ENCODE measurements at places on chromosomes 4 and X. TPM values are rescaled to one million over a fixed set of nuclear protein-coding genes. Genes with fewer than 3 reads are reported as not detected.
A peak's percentile ranks its signal among the peaks of the same experiment; 100 is the strongest.

- no peaks in the 10 kb centered on the region for H3K4me1 ChIP-seq
- no peak overlapping the region for H3K4me3 ChIP-seq
- H3K36me3 ChIP-seq, result no peaks in the 10 kb centered on the region
These were observed 1639.0 kb upstream of the IGFBP7 start for GRCh38 chr4:58749206-58749605.

Gene NXF2
- total RNA-seq, result not detected

Gene OPN1MW2
- total RNA-seq, result not detected

Gene CACNA1F
- total RNA-seq, result not detected

- no peak for DNase-seq
- H3K4me1 ChIP-seq, result no peaks in the 10 kb centered on the region
- H3K27ac ChIP-seq, result no peak overlapping the region
- H3K27me3 ChIP-seq, result peaks cover 44% of the 10 kb centered on the region
These were observed 360.5 kb downstream of the MID1IP1 start for GRCh38 chrX:39161611-39162255.

- H3K27me3 ChIP-seq, result no peaks in the 10 kb centered on the region
- no peak overlapping the region for H3K4me3 ChIP-seq
- DNase-seq, result no peak
- H3K36me3 ChIP-seq, result no peaks in the 10 kb centered on the region
These were observed 710.6 kb upstream of the DIAPH2 start for GRCh38 chrX:95974096-95974470.

DNA sequence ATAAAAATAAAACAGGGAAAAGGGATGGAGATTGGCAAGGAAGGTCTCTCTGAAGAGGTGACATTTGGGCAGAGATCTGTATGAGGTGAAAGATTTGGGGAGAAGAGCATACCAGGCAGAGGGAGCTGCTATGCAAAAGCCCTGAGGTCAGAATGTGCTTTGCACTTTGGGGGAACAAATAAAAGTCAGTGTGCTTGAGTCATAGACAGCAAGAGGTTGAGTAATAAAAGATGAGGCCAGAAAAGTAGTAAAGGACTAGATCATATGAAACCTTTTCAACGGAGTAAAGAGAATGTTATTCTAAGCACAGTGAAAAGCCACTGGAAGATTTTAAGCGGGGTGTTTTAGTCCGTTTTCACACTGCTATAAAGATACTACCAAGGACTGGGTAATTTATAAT lies 76.5 kb upstream of the TEX13A start:
- H3K4me3 ChIP-seq, result no peak overlapping the region
- no peak for DNase-seq
- no peaks in the 10 kb centered on the region for H3K4me1 ChIP-seq
- no peaks in the 10 kb centered on the region for H3K36me3 ChIP-seq
- H3K27ac ChIP-seq, result no peak overlapping the region

GRCh38 chr4:32429151-32429550 lies 1709.0 kb downstream of the PCDH7 start:
- no peaks in the 10 kb centered on the region for H3K27me3 ChIP-seq
- H3K4me1 ChIP-seq, result no peaks in the 10 kb centered on the region
- H3K4me3 ChIP-seq, result no peak overlapping the region
- H3K36me3 ChIP-seq, result no peaks in the 10 kb centered on the region

- H3K4me1 ChIP-seq, result peaks cover 14% of the 10 kb centered on the region
- no peaks in the 10 kb centered on the region for H3K27me3 ChIP-seq
- H3K36me3 ChIP-seq, result no peaks in the 10 kb centered on the region
- H3K4me3 ChIP-seq, result no peak overlapping the region
- no peak for DNase-seq
- no peak overlapping the region for H3K27ac ChIP-seq
These were observed 63.3 kb downstream of the TBC1D14 start for GRCh38 chr4:6972911-6973310.

Gene ADAMTS3
- 2.5 TPM for total RNA-seq

DNA sequence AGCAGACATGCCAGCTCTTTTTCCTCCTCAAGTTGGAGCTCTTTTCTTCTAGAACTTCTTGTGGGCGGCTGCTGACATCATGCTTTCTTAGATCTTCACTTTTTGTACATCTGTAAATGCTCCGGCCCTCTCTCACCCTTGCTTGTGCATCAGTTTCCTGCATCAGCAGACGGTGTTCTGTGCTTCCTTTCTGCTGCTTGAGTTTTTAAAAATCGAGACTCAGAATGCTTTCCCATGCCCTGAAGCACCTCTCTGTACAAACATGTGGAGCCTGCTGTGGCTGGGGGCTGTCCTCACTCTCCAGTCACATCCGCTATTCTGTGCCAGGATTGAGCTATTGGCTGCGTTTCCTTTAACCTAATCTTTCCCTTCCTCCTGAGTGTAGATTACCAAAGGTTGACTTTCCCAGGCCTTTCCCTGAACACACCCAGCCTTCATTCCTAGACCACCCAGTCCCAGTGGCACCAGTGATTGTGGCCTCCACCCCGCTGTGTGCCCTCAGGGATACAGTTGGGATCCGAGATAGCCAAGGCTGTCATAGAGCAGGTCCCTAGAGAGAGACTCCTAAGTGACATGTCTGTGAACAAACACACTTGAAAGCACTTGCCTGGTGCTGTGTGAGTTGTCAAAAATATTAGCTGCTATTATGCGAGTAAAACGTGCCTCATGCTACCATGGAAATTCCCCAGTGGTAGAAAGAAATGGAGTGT lies 41.9 kb downstream of the TNIP2 start:
- H3K27me3 ChIP-seq, result no peaks in the 10 kb centered on the region
- DNase-seq, result no peak
- H3K4me3 ChIP-seq, result no peak overlapping the region
- no peak overlapping the region for H3K27ac ChIP-seq

Gene USP17L5
- total RNA-seq, result not detected

GRCh38 chr4:2303686-2304320 lies 41.9 kb upstream of the MXD4 start:
- H3K4me1 ChIP-seq, result no peaks in the 10 kb centered on the region
- H3K27ac ChIP-seq, result no peak overlapping the region
- no peaks in the 10 kb centered on the region for H3K27me3 ChIP-seq
- H3K4me3 ChIP-seq, result no peak overlapping the region
- no peaks in the 10 kb centered on the region for H3K36me3 ChIP-seq

DNA sequence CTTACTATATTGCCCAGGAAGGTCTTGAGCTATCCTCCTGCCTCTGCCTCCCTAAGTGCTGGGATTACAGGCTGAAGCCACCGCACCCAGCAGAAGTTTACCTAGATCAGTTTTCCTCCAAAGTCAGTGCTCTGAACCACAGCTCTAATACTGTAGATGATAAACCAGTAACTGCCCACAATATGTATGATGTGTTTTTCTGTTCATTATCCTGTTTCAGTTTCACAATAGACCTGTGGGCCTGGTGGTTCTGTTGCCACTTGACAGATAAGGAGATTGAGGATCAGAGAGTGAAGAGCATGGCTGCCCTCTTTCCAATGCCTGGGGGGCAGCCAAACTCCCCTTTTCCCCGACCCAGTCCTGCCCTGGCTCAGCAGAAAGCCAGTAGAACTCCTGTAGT lies 87.0 kb downstream of the EFNB1 start:
- no peak for DNase-seq
- no peak overlapping the region for H3K27ac ChIP-seq
- H3K4me3 ChIP-seq, result no peak overlapping the region
- peaks cover 11% of the 10 kb centered on the region for H3K27me3 ChIP-seq

Gene OGT
- total RNA-seq, result 38.0 TPM

- peak; percentile 55 for DNase-seq
- H3K4me1 ChIP-seq, result no peaks in the 10 kb centered on the region
These were observed 52.9 kb downstream of the SUPT20HL2 start for GRCh38 chrX:24260842-24261550.

DNA sequence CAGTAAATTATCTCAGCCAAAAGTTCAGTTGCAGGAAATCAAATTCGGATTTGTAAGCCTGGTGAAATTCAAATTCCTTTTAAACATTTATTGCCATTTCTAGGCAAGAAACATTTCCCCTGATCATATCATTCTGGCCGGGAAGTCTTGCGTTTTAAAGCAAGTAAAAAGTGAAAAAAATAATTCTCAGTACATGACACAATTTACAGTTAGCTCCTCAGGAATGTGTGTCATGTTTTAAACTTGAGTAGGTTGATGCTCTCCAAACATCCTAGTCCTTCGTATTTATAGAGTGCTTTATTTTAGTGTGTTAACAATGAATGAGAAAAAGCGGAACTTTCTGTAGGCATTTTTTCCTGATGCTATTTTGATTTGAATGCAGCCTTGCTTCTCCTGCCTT lies 158.3 kb upstream of the SCML1 start:
- no peak overlapping the region for H3K4me3 ChIP-seq
- no peak overlapping the region for H3K27ac ChIP-seq
- no peaks in the 10 kb centered on the region for H3K27me3 ChIP-seq
- DNase-seq, result no peak
- peaks cover 10% of the 10 kb centered on the region for H3K4me1 ChIP-seq
